ENCODE measurements at places on chromosomes 2 and 18. TPM values are rescaled to one million over a fixed set of nuclear protein-coding genes. Genes with fewer than 3 reads are reported as not detected.
A peak's percentile ranks its signal among the peaks of the same experiment; 100 is the strongest.

DNA sequence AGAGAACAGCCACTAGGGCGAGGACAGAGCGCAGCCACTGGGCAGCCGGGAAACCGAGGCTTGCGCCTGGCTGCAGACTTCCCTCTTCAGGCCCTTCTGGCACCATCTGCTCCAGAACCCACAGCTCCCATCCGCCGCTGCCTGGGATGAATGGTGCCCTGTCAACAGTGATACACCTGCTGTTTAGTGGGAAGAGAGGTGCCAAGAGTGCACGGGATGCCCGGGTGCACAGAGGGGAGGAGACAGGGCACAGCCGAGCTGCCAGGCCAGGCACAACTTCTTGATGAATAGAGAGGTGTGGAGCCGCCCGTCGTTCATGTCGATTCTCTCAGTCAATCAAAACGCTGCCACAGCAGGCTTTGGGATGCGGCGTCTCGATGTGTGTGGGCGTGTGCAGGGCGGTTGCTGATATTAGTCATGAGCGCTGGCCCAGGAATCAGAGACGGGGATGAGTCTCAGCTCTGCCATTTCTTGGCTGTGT lies 39.5 kb downstream of the RRM2 start:
- no peak for DNase-seq

DNA sequence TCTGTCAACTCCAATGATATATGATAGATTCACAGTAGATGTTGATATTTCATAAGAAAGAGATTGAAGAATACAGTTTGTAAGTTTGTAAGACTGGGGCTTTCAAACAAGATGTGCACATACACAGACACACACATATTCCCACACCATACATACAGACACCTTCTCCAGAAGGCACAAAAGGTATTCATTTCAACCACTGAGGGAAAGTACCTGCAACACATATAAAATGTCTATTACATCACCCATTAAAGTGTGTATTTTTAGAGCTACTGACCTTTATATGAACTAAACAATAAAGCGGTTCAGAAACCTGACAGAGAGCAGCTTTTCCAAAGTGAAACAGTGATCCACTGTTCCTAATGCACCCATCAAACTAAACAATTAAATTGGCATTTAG lies 53.3 kb downstream of the CCDC148 start:
- no peak for DNase-seq

DNA sequence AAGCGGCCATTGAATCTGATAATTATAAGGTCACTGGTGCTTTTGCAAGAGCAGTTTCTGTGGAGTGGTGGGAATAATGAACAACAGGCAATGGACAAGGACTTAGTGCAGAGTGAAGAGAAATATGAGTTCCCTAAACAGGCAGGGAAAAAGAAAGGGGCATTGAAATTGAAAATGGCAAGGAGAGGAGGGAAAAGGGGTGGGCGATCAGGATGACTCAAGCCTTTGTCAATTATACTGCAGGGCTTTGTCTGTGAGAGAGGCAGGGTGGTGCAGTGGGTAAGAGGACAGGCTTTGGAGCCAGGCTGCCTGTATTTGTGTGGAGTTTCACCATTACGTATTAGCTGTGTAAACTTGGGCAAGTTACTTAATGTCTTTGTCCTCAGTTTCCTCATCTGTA lies 29.5 kb upstream of the PAIP2B start:
- no peak for DNase-seq

DNA sequence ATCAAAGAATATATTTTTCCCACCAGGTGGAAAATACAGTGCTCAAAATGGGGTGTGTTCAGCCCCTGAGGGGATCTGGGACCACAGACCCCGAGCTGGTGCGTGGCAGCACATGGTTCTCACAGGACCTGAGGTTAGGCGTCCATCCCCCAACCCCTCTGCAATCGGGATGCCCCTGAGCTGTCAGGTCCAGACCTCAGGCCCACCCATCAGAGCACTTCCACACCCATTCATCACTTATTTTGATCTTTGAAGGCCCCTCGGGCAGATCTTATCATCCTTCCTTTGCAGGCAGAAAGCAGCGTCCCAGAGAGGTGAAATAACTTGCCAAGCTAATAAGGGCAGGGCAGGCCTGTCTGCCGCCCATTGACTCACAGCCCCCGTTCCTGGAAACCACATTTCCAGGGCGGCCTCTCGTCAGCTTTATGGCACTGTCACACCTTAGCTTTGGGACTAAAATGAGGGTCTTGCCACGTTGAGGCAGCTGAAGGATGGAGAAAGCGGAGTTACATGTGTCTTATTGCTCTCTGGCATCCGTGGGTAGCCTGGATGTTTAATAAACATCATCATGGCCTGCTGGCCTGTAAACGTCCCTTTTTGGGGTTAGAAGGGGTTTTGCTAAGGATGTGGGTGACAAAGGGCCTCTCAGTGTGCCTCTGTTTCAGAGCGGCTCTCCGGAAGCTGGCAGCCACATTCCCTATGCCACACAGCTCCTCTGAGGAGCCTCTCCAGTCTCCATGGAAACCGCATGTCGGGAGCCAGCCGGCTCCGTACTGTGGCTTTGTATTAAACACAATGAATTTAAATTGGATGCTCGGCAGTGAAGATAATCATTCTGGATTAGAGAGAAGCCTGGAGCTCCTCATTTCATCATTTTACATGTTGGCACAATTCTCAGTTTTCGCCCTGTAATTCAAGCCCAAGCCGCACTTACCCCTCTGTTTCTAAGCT lies 58.3 kb upstream of the MAPRE3 start:
- no peak for DNase-seq

- DNase-seq: peak; percentile 85
Measured at GRCh38 chr2:45823723-45824206, 172.3 kb downstream of the PRKCE start.

GRCh38 chr18:77071711-77072292 lies 60.8 kb downstream of the MBP start:
- DNase-seq: peak; percentile 58

The MTX2 gene
- 22.0 TPM for total RNA-seq

The SP140 gene
- total RNA-seq: not detected

Data from bronchial epithelial cell (primary cell).